Nephron progenitor cell (in vitro differentiated cells): ENCODE measurements at places on chromosomes 1 and 21.

GRCh38 chr1:179366093-179366800 lies 476 bp downstream of the AXDND1 start:
- no peak for DNase-seq

- no peak for DNase-seq
These were observed 601 bp downstream of the JMJD4 start for GRCh38 chr1:227734546-227734855.

DNA sequence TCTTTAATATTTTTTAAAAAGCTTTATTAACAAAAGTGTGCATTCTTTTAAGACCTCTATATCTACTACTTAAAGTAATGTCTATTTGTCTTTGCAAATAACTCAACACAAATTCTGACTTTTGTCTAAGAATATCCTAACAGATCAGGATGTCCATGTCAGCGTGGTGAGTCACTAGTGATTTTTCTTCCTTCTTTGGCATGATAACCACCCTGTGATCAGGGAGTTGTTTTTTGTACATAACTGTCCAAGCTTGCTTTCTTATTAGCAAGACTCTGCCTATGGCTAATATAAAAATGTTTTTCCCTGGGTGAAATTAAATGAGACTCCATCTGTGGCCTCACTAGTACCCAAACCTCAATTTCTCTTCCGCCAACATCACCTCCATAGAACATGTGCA lies 688.9 kb upstream of the ADGRL2 start:
- DNase-seq: no peak

GRCh38 chr1:202283991-202284390 lies 57.7 kb downstream of the UBE2T start:
- no peak for DNase-seq

DNA sequence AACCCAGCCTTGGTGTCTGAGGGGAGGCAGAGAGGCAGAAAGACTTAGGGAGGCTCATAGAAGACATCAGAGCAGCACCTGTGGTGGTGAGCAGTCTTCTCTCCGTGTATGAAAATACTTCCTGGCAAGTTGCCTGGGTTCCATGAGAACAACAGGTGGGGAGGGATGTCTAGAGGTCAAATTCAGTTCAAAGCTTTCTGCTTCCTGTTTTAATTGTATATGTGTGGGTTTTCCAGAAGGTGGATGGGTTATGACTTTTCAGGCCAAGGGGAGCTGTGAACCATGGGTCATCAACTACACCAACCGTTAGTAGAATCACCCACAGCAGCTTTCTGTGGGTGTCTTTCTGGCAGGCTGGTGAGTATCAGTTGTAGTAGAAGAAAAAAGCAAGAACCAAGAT lies 4.1 kb upstream of the FCRL2 start:
- DNase-seq: no peak

GRCh38 chr21:14901482-14901958 lies 163.3 kb downstream of the NRIP1 start:
- no peak for DNase-seq

- DNase-seq: no peak
These were observed 105.6 kb upstream of the SOD1 start for GRCh38 chr21:31553926-31554325.

DNA sequence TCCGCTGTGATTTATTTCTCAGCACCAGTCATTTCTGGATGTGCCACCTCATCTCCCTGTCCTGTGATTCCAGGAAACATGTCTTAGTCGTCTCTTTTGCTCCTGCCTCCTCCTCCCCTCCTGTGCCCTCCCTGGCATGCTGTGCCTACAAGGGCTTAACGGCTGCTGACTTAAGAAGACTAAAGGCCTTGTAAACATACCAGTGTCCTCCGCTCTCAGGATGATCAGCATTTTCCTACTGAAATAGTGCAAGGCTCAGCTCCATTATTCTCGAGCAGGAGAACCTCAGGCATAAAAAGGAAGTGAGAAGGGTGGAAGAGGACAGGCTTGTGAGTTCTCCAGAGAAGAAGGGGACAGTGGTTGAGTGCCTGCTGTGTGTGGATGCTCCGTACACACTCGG lies 61.6 kb upstream of the RUNX3 start:
- no peak for DNase-seq

DNA sequence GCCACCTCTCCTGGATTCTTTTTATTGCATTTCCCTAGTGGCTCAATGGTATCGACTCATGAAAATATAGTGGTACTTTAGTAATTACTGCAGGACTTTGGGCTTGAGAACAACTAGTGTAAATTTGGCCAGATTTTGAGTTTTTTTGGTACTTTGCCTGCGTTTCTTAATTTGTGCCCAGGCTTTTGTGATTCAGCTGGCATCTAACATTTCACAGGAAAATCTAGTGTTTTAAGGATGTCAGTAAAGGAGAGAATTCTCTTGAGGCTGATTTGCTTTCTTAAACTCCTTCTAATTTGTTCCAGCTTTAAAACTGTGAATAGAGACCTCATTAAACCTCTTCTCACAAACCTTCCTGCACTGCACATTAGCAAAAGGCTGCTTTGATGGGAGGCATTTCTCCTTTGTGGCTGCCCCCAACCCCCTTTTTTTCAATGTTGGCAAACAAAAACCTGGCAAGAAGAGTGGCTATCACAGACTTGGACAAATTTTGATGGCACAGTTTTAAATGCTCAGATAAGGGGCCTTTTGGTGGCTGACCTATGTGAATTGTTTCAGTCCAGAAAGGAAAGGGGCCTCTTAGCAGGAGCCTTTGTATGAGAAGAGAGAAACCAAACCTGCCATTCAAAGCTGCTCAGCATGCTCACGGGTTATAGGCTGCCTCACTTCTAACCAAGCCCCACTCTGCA lies 113.4 kb upstream of the RAVER2 start:
- no peak for DNase-seq

GRCh38 chr21:42846221-42846620 lies 33.1 kb downstream of the WDR4 start:
- no peak for DNase-seq

DNA sequence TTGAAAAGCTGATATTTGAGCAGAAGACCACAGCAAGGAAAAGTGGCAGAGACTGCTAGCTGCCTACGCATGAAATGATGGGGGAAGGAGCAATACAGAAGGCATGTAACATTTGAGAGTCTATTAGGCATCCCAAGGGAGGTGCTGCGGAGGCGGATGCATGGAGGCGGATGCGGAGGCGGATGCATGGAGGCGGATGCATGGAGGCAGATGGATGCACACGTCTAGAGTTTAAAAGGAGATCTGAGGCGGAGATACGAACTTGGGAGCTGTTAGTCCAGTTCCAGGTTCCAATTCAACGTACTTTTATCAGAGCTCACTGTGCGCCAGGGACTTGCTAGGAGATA lies 744 bp upstream of the DDX20 start:
- peak; percentile 61 for DNase-seq

GRCh38 chr1:220817907-220818306 lies 31.2 kb downstream of the MTARC1 start:
- DNase-seq: no peak

GRCh38 chr1:243354511-243355153 lies 98.8 kb downstream of the SDCCAG8 start:
- no peak for DNase-seq

- no peak for DNase-seq
These were observed 208.3 kb upstream of the RUNX1 start for GRCh38 chr21:35257413-35257812.

DNA sequence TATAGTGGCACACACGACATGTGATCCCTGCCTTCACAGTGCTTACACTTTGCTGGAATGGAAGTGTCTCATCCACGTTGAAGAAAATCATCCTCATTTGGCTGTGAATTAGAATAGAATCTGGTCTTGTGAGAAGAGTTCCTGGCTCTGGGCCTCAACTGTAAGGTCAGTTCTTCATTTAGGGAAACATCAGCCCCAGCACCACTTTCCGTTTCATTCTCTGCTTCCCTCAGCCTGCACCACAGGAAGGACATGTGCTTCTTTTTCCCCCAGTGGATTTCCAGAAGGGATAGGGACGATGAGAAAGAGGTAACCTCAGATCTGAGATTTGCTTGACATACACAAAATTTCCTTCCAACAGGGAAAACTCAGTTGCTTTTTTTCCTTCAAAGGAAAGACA lies 3.7 kb upstream of the ALX3 start:
- DNase-seq: no peak

DNA sequence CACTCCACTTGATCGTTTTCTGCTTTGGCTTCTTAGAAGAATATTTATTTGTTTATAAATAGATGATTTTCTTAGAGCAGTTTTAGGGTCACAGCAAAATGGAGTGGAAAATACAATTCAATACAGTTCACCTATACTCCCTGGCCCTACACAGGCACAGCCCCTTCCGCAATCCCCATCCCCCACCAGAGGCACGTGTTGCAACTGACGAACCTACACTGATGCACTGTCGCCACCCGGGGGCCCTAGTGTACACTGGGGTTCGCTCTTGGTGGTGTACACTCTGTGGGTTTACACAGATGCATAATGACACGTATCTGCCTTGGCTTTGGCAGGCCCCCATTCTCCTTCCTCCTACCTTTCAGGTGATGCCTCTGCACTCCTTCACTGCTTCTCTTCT lies 8.0 kb downstream of the ECHDC2 start:
- DNase-seq: peak; percentile 23

DNA sequence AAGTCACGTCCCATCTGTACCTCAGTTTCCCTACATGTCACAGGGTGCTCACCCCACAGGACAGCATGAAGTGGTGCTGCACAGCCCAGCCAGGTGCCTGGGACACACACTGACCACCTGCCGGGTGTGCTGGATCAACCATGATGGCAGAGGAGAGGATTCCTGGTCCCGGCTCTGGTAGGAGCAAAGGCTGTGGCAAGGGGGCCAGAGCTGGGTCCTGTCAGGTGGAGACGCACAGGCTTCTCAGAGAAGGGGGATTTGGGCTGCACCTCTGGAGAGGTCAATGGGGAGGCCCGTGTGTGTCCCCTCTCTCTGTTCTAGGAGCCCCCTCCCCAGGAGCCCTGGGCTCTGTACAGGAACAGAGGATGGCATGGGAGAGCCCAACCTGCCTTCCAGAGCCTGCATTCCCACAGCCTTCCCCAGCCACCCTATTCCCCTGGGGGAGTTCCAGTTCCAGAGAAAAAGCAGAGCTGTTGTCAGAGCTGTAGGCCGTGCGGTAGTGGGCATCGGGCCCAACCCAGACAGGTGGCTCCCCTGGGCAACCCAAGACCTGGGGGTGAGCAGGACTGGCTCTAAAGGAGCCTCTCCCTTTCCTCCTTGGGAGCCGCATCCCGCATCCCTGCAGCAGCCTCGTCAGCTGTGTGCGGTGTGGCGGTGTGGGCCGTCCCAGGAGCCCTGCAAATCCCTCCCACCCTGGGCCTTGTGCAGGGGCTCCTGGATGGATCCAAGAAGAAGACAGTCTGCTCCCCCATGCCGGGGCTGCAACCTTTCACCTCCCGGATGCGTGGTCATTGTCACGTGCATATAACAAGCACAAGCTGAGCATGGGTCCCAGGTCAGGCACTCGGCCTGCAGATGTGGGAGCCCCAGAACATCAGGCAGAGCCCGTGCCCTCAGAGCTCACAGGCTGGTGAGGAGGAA lies 2.9 kb upstream of the TFF3 start:
- DNase-seq: no peak
